ENCODE measurements at places on chromosomes 3 and 15. TPM values are rescaled to one million over a fixed set of nuclear protein-coding genes. Genes with fewer than 3 reads are reported as not detected.
A peak's percentile ranks its signal among the peaks of the same experiment; 100 is the strongest.

- DNase-seq, result peak; percentile 45
Observed at GRCh38 chr3:55484191-55484689, 2.9 kb downstream of the WNT5A start.

- DNase-seq, result no peak
Observed at GRCh38 chr15:98966091-98966787, 41.4 kb downstream of the PGPEP1L start.

GRCh38 chr15:40466426-40467260, 4.1 kb upstream of the CHST14 start:
- peak; percentile 40 for DNase-seq

GRCh38 chr3:76900596-76900995, 139.3 kb upstream of the ROBO2 start:
- DNase-seq, result no peak

The SENP8 gene
- 3.0 TPM for total RNA-seq

DNA sequence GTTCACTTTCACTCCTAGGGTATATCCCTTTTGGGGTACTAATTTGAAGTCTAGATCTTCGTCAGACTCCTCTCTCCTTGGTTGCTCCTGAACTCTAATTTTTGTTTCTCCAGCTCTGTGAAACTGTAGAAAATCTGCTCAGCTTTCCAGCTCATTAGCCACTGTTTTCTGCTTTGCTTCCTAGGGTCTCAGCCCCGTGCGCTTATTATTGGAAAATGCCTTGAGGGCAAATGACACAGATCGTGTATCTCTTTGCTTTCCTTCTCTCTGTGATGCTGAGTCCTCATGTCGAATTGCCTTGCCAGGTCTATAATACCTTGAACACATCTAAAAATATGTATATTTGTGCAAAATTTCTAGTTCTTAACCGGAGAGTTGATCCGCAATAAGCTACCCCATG, 731.1 kb downstream of the EDEM1 start:
- DNase-seq, result no peak

- no peak for DNase-seq
Observed at GRCh38 chr3:152392272-152392880, 123.6 kb downstream of the MBNL1 start.

GRCh38 chr3:127784283-127784682, 38.0 kb downstream of the MGLL start:
- no peak for DNase-seq

DNA sequence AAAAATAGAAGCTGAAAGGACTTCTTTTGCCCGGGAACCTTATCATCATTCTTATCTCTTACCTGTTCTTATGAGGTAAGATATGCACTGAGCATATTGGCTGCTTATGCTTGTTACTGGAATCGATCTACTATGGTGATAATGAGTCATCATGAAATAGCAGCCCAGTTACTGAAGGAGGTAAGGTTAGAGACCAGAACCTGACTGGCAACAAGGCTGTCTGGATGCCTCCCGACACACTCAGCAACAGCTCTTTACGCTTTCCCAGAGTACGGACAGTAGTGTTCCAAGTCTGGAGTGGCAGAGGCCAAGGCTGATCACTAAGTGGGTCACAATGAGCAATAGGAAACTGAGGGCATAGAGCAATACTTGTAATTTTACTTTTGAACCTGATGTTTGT, 314.1 kb downstream of the NLGN1 start:
- DNase-seq, result peak; percentile 47

DNA sequence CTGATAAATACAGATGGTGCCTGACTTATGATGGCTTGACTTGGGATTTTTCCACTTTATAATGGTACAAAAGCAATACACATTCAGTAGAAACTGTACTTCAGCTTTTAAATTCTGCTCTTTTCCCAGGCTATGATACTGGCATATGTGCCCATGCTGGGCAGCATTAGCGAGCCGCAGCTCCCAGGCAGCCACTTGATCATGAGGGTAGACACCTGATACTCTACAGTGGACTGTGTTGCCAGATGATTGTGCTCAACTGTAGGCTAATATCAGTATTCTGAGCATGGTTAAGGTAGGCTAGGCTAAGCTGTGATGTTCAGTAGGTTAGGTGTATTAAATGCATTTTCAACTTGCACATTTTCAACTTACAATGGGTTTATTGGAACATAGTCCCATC, 17.7 kb upstream of the FEM1B start:
- no peak for DNase-seq

DNA sequence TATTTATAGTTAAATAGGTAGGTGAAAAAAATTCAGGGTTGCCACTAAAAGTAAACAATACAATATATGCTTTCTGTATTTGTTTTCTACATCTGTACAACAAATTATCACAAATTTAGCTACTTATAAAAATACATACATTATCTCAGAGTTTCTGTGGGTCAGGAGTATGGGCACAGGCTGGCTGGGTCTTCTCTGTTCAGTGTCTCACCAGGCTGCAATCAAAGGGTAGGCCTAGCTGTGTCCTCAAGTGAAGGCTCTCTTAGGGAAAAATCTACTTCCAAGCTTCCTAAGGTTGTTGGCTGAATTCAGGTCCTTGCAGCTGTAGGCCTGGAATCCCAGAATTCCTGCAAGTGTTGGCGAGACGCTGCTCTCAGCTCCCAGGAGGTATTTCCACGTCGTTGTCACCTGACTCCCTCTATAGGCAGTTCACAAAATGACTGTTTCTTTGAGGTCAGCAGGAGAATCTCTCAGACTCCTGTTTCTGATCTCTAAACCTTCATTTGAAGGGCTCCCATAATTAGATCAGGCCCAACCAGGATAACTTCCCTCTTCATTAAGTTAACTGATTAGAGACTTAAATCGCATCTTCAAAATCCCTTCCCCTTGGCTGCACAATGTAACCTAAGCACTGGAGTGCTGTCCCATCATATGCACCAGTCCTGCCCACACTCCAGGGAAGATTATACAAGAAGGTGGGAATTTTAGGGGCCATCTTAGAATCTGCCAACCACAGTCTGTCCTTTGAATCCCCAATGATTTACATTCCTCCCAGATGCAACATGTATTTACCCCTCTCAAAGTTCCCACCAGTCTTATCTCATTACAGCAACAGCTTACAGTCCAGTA, 296.6 kb downstream of the SUCLG2 start:
- peak; percentile 27 for DNase-seq

DNA sequence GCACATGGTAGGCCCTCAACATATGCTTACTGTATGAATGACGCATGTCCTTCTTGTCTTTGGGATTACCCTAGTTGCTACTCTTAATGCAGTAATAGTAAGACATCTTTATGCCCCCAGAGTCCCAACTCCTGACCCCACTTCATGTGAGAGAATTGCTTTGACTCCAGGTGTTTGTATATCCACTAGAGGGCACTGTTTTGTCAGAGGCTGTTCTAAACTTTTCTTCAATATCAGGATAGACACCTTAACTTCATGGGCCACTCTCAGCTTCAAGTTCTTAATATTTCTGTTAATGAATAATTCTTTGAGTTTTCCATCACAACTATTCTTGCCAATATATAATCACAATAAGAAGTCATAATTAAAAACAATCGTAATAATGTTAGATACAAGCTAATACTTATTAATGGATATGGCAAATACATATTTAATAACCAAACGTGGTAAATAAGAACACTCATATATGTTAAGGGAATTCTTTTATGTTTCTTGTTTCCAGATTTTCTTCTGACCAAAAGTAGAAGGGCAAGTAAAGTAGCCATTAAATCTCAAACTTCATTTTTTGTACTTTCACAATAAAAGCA, 337.2 kb upstream of the DNAJC19 start:
- no peak for DNase-seq

DNA sequence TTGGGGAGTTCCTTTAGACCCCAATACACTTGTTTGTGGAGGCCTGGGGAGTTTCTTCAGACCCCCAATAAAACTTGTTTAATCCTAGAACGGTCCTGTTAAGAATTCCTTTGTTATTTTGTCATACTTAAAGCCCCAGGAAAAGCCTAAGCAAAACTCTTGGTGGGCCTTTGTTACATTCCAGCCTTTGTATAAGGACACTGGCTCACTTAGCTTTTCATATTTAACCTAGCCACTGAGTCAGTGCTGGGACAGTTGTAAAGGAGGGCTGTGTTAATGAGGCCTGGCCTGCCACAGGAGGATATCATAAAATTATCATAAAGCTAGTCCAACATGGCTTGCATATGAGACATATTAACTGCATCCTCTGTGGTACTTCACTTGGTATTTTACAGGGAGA, 760.1 kb downstream of the ZNF385D start:
- DNase-seq, result no peak

- DNase-seq, result no peak
Observed at GRCh38 chr3:72135636-72136035, 350.7 kb upstream of the PROK2 start.

DNA sequence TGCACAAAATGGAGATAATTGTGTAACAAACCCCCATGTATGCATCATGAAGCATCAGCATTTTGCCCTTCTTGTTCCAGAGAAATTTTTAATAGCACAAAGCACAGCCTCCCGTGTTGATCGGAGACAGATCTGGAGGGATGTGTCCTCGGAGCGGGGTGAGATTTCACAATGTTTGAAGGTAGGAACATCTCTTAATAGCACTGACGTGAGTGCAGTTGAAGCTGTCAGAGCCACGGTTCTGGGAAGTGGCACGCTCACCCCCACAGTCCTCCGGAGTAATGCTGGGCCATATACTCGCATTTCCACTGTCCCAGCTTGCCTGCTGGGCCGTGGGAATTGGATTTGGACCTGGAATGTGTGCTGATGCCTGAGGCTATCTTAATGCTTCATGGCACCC, 24.1 kb downstream of the ARPP21 start:
- DNase-seq, result no peak

The PDIA3 gene
- 122 TPM for total RNA-seq

- no peak for DNase-seq
Observed at GRCh38 chr15:75213768-75214221, 12.1 kb downstream of the C15orf39 start.

DNA sequence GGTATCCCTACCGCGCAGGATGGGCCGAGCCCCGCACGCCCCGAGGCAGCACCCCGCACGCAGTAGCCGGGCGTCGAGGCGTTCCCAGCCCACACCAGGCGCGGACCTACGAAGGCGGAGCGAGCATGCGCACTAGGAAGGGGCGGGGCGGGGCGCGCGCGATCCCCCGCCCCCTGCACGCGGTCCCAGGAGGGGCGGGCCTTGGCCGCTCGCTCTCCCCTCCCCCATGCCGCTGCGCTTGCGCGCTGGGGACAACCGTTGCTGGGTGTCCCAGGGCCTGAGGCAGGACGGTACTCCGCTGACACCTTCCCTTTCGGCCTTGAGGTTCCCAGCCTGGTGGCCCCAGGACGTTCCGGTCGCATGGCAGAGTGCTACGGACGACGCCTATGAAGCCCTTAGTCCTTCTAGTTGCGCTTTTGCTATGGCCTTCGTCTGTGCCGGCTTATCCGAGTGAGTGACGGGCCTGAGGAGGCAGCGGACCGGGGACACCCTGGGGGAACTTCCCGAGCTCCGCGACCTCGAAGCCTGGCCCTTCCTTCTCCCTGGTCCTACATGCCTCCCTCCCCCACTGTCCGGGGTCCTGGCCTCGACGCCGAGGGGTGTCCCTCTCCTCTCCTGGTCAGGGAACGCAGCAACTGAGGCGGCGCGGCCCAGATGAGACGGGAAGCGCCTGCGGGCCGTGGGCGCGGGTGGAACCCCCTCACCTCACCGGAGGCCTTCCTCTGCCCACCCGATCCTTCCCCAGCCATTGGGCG, at the start of gene SPESP1:
TSS of gene SPESP1 (plus strand) at position 258 of the 755 bp plus-strand sequence. CDS start at position 387, 129 bp downstream.
- peak; percentile 45 for DNase-seq

GRCh38 chr15:90818251-90819210, 49.9 kb upstream of the FURIN start:
- peak; percentile 61 for DNase-seq

DNA sequence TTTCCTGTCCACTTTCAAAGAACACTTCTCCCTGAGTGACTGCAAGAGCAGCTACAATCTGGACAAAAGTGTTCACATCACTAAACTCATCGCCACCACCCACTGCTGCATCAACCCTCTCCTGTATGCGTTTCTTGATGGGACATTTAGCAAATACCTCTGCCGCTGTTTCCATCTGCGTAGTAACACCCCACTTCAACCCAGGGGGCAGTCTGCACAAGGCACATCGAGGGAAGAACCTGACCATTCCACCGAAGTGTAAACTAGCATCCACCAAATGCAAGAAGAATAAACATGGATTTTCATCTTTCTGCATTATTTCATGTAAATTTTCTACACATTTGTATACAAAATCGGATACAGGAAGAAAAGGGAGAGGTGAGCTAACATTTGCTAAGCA, 1.8 kb downstream of the CCRL2 start:
- no peak for DNase-seq

GRCh38 chr3:55519019-55519418, 31.9 kb upstream of the WNT5A start:
- DNase-seq, result no peak

- no peak for DNase-seq
Observed at GRCh38 chr3:22117751-22118346, 366.8 kb upstream of the ZNF385D start.

DNA sequence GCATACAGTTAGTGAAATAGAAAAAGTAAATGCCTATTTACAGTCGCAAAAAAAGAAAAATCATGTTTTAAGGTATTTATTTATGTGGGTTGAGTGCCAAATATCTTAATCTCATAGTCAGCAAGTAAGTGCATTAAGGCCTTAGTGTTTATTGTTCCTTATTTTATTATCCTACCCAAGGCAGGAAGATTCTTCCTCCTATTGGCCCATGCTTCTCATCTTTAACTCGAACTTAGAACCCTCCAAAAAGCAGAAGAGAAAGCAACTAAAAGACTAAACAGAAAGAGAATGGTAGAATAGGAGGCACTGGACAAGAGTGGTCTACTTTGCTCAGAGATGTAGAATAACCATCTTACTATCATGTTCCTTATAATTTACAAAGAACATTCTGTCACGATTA, 7.5 kb downstream of the RFX7 start:
- DNase-seq, result no peak

GRCh38 chr15:89671687-89672086, 7.5 kb downstream of the PLIN1 start:
- DNase-seq, result no peak

DNA sequence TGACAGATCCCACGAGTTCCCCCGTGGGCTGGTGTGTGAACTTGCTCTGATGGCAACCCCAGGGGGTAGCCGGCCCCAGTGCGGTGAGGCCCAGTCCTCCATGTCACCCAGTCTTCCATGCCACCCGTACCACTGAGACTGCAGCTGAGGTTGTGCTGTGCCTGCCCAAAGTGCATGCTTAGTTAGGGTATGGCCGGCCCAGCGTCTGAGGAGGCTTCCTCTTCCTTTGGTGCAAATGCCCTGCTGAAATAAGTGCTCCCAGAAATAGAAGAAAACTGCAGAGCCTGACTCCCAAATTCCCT, 31.5 kb downstream of the MGLL start:
- no peak for DNase-seq

The KLHL40 gene
- not detected for total RNA-seq

DNA sequence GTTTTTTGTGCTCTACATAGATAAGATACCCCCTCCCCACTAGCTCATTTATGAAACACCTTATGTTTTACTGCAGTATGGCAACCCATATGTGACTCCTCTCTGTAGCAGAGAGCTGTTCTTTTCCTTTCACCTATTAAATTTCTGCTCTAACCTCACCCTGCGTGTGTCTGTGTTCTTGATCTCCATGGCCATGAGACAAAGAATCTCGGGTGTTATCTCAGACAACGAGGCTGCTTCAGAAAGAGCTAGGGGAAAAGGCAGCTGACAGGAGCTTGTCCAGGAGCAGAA, 18.0 kb downstream of the CCR8 start:
- no peak for DNase-seq

The ATP2B2 gene
- not detected for total RNA-seq

Data from upper lobe of left lung (tissue), 6 donors.